Stimulated activated naive CD8-positive, alpha-beta T cell treated with anti-CD3 and anti-CD28 coated beads, Interleukin-15, Interleukin-2, amounts not matched to agents 100 U/mL and 50 U/mL, for 24 hours (primary cell): ENCODE measurements at places on chromosomes 2 and 18.

GRCh38 chr2:95023222-95023597, 2.3 kb upstream of the MAL start:
- peak; percentile 44 for DNase-seq

- no peak for DNase-seq
Observed at GRCh38 chr2:189521699-189522434, 58.7 kb downstream of the SLC40A1 start.

- no peak for DNase-seq
Observed at GRCh38 chr18:42392416-42392815, 437.4 kb downstream of the PIK3C3 start.

DNA sequence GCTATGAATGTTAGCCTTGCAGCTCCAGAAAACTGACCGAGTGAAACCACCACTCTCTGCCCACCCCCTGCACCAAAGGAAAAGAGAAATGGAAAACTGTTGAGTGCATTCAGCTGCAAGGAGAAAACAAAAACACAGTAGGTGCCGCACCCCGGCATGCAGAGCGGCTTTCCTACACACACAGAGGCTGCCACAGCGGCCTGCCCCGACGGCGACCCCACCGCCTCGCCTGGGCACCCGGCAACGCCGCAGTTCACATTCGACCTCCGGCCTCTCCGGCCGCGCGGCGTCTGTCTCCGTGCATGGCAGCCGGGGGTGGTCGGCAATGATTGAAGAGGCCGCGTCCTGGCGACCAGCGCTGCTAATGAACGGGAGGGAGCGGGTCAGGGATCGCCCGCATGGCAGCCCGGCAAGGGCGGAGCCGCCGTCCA, 417.1 kb upstream of the SALL3 start:
- no peak for DNase-seq

- DNase-seq = no peak
Observed at GRCh38 chr18:346600-346999, 78.8 kb upstream of the THOC1 start.

GRCh38 chr18:46771141-46771540, 14.3 kb upstream of the ST8SIA5 start:
- no peak for DNase-seq

GRCh38 chr18:4549164-4549872, 94.2 kb upstream of the DLGAP1 start:
- no peak for DNase-seq

GRCh38 chr2:2570871-2571270, 239.8 kb upstream of the MYT1L start:
- DNase-seq = no peak

GRCh38 chr2:15238028-15238427, 323.1 kb downstream of the NBAS start:
- DNase-seq = no peak

GRCh38 chr2:212520340-212520739, 18.3 kb downstream of the ERBB4 start:
- DNase-seq = no peak

- no peak for DNase-seq
Observed at GRCh38 chr2:60465736-60466135, 87.7 kb downstream of the BCL11A start.

- peak; percentile 86 for DNase-seq
Observed at GRCh38 chr2:216034065-216034464, 20.7 kb upstream of the MREG start.

DNA sequence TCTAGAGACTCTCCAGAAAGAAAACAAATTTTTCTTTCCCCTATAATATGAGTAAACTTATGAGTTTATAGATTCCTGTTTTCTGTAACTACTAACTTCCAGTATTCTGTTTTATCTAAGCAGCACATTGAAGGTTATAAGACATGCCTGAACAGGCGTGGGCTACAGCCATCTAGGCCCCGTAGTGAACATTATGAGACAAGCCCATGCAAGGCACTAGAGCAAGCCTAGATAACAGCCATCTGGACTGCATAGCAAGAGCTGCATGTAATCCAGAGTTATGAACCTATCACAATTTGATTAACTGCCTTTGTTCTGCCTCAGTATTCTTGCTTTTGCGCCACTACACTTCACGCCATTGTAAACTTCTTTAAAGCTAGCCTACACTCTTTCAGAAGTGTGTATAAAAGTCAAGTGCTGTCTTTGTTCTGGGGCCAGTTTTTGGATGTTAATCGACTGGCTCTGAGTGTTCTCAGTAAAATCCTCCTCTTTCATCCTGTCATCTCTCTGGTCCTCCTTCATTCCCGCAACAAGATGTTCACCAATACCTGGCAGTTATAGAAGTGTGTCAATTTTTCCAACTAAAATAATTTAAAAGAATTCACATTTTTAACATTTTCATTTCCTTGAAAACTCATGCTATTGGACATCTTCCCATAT, 3.0 kb upstream of the SULT1C3 start:
- DNase-seq = no peak

DNA sequence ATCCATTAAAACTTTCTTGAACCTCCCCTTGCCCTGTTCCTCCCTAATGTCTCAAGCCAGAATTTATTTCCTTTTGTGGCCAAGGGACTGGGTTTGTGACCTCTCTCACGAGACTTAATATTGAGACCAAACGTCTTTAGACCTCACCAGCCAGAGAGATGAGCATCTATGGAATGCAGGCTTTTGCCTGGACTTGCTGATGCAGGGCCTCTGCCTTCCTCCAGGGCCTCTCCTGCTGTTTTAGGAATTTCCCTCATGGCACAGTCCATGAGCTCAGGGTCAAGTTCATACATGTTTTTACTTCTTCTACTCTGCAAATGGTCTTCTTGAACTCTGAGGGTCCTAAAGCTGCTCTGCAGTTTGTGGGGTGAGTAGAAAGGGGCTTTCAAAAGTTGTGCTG, 22.3 kb downstream of the IL1B start:
- no peak for DNase-seq

DNA sequence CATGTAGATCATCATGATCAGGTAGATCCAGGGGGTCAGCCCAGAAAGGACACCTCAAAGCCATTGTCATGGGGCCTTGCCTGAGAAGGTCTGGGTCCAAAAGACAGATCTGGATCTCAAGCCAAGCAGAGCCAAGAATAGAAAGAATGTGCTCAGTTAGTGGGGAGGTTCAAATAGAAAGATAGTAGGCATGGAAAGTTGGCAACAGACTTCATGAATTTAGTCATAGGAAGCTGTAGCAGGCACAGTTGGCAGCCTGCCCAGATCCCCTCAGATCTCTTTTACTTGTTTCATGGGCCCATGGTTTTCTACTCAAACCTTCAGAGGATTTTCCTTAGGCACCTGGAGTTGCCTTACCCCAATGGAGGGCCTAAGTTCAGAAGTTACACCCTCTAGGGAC, 767.0 kb downstream of the SLC4A3 start:
- no peak for DNase-seq

GRCh38 chr18:63903851-63904570, 3.7 kb upstream of the SERPINB10 start:
- DNase-seq = no peak

DNA sequence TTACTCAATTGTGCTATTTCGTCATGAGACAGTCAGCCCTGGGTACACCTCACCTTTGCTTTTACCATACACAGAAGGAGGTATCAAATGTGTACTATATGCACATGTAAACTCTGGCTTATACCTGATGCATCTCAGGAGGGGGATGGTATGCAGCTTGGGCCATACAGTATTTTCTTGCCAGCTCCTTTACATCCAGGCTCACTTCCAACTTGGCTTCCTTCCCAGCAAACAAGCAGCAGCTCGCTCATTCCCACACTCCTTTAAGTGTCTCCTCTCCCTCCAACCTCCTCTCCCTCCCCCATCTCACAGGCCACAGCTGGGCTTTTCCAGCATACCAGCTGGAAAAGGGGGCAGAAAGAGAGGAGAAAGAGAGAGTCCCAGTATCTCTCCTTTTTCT, 9.6 kb downstream of the MARCHF4 start:
- DNase-seq = no peak

GRCh38 chr18:13811993-13812392, 12.0 kb upstream of the MC5R start:
- DNase-seq = no peak

DNA sequence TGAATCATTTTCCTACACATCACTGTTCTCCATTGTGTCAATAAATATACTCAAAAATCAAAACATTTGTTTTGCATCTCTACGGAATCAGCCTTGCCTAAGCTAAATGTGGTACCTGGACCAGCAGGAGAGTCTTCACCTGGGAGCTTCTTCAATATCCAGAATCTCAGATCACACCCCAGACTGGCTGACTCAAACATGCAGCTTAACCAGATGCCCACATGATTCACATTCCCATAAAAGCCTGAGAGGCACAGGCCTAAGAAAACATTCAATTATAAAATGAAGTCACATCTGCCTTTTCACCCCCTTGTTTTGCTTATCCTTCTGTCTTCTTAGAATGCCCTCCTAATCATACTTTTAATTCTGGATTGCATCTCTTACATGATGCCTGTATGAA, 1045.5 kb upstream of the NXPH2 start:
- DNase-seq = no peak
